CD4-positive, alpha-beta T cell treated with Interleukin-15 for 4 hours (primary cell): ENCODE measurements at places on chromosomes 1 and 21.

DNA sequence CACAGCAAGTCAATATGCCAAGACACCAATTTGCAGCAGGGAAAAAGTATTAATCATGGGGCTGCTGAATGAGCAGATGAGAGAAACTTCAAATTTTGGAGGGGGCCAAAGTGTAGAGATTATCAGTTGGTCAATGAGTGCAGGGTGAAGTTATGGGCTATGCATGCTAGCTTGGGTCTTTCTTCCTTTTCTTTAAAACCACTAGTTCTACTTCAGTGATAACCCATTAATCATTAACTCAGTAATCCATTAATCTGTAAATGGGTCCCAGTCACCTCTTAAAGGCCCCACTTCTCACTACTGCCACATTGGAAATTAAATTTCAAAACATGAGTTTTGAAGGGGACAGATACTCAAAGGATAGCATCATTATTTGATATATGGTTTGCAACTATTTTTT, 688.6 kb upstream of the ADGRL4 start:
- DNase-seq = no peak

- no peak for DNase-seq
Measured at GRCh38 chr1:203906932-203907331, 45.5 kb downstream of the SNRPE start.

DNA sequence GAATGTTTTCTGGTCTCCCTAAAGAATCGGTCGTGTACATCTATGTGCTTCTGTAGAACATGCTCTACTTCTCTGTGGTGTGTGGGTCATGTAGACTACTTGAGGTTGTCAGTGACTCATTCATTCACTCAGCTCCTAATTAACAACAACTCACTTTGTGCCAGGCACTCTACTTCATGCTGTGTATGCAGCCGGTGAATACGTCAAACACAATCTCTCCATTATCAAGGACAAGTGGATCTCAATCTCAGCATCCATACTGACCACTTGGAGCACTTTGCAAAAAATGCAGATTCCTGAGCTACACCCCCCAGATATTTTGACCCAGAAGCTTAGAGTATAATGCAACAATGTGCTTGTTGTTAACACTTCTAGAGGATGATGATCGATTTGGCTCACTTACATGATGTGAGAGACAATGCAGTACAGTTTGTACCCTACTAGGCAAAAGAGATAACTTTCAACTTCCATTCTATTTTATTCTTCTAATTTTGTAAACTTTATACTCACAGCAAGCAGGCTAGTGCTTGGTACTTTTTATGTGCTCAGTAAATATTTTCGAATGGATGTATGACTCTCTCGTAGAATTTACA, 508.6 kb upstream of the ADAMTS5 start:
- DNase-seq = no peak

DNA sequence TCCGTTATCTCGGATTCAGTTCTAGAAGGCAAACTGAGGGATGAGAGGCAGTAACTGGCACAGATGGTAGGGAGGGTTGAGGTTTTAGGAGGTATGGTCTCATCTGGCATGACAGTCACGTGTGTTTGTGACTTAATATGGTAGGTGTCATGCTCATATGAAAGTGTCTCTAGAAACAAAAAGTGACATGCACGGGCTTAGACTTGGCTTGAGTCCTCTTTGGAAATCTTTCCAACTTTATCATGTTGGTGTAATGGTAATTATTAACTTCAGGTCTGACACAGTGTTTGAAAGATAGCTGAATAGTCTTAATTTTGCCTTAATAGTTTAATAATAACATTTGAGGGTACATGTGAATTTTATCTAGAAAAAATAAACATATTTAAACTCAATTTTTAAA, 218.1 kb downstream of the FMN2 start:
- no peak for DNase-seq

DNA sequence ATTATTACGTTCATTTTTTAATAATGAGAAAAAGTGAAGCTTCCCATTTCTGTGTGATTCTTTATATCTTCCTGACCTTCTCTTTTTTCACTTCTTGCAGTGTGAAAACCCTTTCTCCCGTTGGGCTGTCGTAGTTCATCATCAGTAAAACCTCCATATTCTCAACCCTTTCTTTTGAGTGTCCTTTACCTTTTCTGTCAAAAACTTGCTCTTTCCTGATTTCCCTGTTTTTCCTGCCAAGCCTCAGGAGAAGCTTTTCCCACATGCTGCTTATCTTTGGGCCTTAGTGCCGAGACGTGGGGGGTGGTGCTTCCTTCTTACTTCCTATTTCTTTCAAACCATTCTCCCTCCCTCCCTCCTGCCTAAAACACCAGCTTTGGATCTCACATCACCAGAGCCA, 46.1 kb downstream of the UCK2 start:
- no peak for DNase-seq
